ENCODE measurements at places on chromosomes 5 and 9.

DNA sequence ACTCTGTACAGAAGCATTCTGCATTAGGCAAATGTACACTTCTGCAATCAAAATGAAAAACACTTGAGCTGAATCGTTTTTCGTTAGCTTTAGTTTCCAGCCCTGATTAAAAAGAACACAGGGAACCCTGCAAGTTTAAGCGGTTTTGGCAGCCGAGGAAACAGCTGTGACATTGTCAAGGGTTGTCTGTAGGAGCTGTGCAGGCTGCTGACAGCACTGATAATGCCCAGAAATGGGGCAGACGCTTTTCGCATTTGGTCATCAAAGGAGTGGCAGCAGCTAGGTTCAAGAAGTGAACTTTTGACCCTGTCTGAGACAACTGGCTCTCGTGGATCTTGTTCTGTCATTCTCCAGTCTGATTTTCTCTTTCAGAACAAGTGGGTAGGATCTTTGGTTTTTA, 165.6 kb upstream of the CCDC152 start:
- DNase-seq = no peak

DNA sequence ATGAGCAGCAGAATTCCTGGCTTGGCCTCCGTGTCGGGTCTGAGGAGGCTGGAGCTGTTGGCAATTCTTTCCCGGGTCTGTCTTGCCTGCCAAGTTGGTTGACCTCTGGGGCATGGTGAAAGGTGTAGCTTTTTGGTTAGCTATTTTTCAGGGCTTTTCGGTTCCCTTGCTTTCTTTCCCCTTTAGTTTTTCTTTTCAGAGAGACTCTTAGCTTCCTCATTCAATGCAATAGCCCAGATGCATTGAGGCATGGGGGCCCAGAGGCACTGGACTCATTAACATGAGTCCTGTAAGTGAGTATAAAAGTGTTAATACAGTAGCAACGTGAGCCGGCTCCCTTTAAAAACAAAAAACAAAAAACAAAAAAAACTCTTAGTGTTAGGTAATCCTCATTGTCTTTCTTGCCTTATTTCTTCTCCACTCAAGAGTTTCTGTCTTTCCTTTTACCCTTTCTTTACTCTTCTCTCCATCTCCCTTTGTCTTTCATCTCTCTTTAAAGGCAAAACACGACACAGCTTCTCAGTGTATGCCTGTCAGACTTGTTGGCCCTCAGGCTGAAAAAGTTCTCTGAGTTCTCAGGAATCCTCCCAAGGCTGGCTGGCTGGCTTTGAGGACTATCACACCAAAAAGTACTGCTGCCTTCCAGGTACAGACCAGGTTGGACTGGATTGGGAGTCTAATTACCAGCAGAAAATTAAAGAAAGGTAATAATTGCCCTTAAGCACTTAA, 289.9 kb upstream of the TUT7 start:
- no peak for DNase-seq

DNA sequence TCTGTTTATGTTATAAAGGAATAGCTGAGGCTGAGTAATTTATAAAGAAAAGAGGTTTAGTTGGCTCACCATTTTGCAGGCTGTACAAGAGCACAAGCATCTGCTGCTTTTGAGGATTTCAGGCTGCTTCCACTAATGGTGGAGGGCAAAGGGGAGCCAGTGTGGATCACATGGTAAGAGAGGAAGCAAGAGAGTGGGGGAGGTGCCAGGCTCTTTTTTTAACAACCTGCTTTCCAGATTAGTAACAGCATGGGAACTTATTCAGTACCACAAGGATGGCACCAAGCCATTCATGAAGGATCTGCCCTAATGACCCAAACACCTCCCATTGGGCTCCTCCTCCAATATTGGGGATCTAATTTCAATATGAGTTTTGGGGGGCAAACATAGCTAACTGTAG, 40.4 kb downstream of the CCL28 start:
- no peak for DNase-seq

- DNase-seq = no peak
These were observed 80.3 kb downstream of the BOD1 start for GRCh38 chr5:173535976-173536639.

DNA sequence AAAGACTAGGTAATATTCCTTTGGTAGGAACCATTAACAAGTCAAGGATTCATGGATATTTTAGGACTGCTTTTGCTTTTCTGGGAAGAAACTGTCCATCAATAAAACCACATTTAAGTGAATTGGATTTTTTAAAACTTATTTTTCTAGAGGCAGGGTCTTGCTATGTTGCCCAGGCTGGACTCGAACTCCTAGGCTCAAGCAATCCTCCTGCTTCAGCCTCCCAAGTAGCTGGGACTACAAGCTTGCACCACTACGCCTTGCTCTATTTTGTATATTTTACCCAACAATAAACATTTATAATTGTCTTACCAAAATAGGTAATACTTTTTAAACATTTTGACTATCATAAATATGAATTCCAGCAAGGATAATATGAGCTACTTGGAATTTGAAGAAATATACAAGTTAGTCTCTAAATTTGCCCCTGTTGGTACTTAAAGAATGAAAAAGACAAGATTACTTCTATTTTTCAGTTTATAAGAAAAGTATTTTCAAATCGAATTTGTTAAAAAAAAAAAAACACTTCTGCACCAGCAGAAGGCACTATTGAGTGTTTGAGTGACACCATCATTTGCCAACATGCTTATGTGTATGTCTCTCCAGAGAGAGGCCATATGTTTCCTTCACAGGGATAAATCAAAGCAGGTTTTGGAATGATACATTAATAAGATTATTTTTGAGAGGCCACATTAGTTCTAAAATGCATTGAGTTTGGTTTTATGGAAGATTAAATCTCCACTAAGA, 60.0 kb upstream of the CARTPT start:
- no peak for DNase-seq
